ENCODE measurements at places on chromosomes 3 and 15.

GRCh38 chr3:146747928-146748327 lies 142.8 kb upstream of the PLSCR5 start:
- peak; percentile 42 for DNase-seq

DNA sequence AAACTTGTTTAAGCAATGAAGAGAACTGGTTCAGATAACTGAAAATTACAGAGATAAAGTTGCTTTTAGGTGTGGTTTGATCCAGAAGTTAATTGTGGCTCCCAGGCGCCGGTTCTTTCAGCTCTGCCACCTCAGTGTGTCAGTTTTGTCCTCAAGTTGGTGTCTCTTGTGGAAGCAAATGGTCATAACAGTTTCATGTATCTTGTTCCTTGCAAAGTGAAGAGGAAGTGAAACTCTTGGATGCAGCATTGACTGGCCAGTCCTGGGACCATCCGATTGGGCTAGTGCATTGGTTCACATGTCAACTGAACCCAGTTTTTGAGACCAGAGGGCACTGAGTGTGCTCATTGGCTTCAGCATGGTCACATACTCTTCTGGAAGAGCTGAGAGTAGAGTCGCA lies 181.4 kb upstream of the GRM7 start:
- no peak for DNase-seq

- no peak for DNase-seq
Observed at GRCh38 chr15:98003518-98003917, 43.0 kb downstream of the ARRDC4 start.

GRCh38 chr15:66178531-66178910 lies 75.0 kb downstream of the MEGF11 start:
- no peak for DNase-seq

DNA sequence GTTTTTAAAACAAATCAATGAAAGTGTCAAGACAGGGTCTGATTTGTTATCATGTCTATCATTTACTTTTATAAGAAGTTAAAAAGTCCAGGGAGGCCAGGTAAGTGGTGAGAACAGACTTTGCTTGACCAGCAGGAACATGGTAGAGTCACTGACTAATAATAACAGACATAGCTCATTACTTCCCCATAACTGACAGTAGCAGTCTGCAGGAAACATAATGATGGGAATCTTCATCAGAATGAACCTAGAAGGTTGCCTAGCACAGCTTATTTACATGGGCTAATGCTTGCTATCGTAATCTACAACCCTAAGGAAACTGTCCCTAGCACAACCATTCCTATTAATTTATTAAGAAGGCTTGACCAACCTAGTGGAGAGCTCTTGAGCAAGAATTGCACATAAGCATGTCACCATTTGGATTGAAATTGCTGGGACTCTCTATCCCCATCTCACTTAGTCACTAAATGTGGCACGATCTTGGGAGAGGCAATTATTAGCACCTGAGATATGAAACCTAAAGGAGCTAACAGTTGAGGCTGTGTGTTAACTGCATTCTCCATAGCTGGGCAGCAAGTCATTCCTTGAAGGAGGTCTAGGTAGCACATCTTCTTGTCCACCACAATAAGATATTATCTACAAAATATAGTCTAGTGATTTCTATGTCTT lies 139.6 kb upstream of the ZBTB20 start:
- DNase-seq: no peak

GRCh38 chr3:169280010-169280585 lies 383.4 kb downstream of the MECOM start:
- no peak for DNase-seq

GRCh38 chr3:18772699-18773305 lies 347.7 kb upstream of the SATB1 start:
- DNase-seq: no peak

GRCh38 chr3:101758224-101758623 lies 20.8 kb upstream of the NXPE3 start:
- DNase-seq: no peak

DNA sequence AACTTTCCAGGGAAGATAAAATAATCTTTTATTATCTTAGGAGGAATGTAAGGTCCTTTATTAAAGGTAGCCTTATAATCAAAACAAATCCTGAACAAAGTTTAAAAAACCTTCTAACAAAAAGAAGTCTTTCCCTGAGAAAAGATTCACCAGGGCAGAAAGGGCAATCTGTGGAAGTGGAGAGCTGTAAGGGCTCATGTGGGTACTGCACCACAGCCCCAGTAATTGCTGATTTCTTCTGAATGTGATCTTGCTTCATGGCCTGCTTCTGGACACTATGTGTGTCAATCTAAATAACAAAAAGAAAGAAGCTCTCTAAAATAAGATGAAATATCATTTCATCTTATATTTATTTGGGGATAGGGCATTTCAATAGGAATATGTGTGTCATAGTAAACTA lies 1501.6 kb downstream of the OTOL1 start:
- no peak for DNase-seq

DNA sequence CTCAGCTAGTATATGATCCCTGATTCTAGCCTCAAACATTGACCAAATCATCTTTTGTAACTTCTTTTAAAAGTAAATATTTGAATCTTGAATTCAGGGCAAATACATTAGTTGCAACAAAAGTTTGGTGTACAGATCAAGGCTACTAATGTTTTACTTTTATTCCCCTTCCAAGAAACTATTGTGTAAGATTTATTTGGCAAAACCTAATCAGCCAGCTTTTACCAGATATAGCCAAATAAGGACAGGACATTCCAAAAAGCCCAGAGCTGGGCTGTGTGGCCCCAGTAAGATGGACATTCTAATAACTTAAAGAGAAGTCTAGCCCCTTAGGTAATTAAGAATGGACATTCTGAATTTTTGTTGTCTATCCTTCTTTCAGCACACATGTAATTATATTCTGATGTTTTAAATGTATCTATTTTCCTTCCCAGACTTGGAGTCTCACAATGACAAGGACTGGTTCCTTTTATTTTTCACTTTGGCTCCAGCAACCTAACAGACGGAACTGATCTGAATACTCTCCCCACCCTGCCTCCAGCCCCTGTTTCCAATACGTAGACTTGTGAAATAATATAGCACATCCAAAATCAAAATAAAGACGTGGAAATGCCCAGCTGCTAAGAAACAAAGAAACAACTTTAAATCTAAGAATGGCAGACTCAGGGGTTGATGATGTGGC lies 48.1 kb downstream of the STARD5 start:
- DNase-seq: no peak

DNA sequence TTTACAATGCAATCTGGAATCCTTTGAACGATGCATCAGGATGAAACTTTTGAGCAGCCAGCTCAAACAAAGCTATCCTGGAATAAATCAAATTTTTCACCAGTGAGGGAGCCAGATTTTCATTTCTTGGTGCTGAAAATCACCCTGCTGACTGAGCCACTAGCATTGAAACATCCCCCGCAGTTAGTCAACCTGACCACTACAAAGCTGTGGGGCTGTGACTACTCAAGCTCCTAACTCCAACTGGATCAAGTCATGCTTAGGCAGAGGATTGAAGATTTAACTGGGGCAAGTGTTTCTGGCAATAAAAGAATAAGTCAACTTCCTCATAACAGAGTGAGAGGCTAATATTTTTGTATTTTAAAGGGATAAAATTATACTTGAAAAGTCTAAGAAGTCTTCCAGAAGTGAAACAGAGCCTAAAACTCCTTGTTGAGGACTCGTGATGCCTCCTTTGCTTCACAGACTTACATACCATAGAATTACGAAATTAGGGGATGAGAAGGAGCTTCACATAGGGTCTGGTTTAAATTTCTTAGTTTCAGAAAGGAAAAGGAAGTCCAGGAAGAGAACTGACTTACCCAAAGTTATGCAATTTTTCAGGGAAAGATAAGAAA lies 177.8 kb downstream of the SERPINI1 start:
- no peak for DNase-seq

- no peak for DNase-seq
Observed at GRCh38 chr3:171307046-171307585, 153.1 kb downstream of the TNIK start.

- DNase-seq: no peak
Observed at GRCh38 chr15:78479650-78480049, 27.7 kb upstream of the HYKK start.

GRCh38 chr15:27701956-27702355 lies 397.2 kb downstream of the OCA2 start:
- no peak for DNase-seq

GRCh38 chr3:125433611-125434041 lies 58.5 kb upstream of the ZNF148 start:
- DNase-seq: no peak

DNA sequence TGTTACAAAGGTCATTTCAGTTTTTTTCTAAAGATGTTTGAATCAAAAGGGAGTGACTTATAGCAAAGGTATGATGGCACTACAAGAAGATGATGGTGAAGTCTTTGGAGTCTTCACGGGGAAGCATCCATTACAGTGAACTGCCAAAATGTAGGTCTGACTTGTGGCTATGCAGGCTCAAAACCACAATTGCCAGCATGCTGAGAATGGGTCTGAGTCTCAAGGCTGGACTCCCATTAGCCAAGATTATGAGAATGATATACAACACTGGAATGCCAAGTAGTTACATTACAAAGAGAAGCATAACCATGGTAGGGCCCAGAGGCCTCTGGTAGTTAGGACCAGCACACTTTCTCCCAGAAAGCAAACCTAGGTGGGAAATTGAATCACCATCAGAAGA lies 194.2 kb downstream of the MTHFS start:
- no peak for DNase-seq

- no peak for DNase-seq
Observed at GRCh38 chr3:37691213-37691830, 170.4 kb upstream of the CTDSPL start.

- no peak for DNase-seq
Observed at GRCh38 chr3:151686257-151686656, 47.5 kb upstream of the AADACL2 start.

- DNase-seq: no peak
Observed at GRCh38 chr3:108091498-108092250, 843 bp upstream of the CD47 start.

- no peak for DNase-seq
Observed at GRCh38 chr15:82944821-82945220, 7.7 kb downstream of the HOMER2 start.

DNA sequence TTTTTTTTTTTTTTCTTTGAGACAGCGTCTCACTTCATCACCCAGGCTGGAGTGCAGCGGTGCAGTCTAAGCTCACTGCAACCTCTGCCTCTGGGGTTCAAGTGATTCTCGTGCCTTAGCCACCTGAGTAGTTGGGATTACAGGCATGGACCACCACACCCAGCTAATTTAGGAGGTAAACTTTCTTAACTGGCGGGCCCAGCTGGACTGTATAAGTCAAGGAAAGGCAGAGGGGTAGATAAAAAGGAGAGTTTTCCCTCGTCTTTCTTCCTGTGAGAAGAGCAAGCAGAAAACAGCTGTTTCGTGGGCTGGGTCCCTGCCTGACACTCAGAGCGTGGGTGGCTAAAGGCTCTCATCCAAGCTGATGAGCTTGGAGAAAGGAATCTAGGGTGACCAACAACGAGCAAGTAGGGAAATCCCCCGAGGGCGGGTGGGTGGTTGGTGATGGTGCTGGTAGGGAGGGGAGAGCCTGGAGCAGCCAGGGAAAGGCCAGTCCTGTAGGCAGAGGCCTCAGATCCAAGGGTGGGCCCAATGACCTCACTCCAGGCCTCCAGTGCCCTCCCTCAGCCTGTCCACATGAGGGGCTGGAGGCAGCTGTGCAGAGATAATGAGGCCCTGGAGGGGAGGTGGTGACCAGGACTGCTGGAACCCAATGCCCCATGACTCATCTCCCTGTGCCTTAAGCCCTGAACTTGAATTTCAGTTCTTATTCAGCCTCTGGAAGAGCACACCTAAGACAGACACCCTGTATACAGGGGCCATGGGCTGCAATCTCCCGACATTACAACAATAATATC lies 43.1 kb upstream of the LIMD1 start:
- DNase-seq: peak; percentile 88

- DNase-seq: no peak
Observed at GRCh38 chr3:180804916-180805315, 107.6 kb upstream of the FXR1 start.

GRCh38 chr3:143637133-143637532 lies 211.1 kb downstream of the SLC9A9 start:
- DNase-seq: no peak

Data from GM04503 (cell line).